Kidney (tissue), 22 donors: ENCODE measurements at places on chromosomes 3 and 15. TPM values are rescaled to one million over a fixed set of nuclear protein-coding genes. Genes with fewer than 3 reads are reported as not detected.
A peak's percentile ranks its signal among the peaks of the same experiment; 100 is the strongest.

Gene STAB1
- polyA plus RNA-seq, result 98.4 TPM

Gene TMEM40
- polyA plus RNA-seq, result 0.52 TPM

Gene MME
- polyA plus RNA-seq, result 126 TPM

- no peaks in the 10 kb centered on the region for H3K27me3 ChIP-seq
- no peak for DNase-seq
- H3K4me1 ChIP-seq, result peaks cover 8% of the 10 kb centered on the region
- H3K27ac ChIP-seq, result no peak overlapping the region
- no peak overlapping the region for H3K4me3 ChIP-seq
Observed at GRCh38 chr3:69902386-69902785, 97.1 kb upstream of the SAMMSON start.

GRCh38 chr3:27326629-27327545 is 42.3 kb downstream of the NEK10 start:
- H3K4me3 ChIP-seq, result no peak overlapping the region
- no peaks in the 10 kb centered on the region for H3K4me1 ChIP-seq
- H3K27ac ChIP-seq, result no peak overlapping the region
- no peaks in the 10 kb centered on the region for H3K36me3 ChIP-seq
- peak; percentile 7 for DNase-seq
